ENCODE measurements at places on chromosomes 11 and 22. TPM values are rescaled to one million over a fixed set of nuclear protein-coding genes. Genes with fewer than 3 reads are reported as not detected.

The ELFN2 gene
- 0.06 TPM for total RNA-seq

The DDTL gene
- total RNA-seq: 0.25 TPM

The MPPED2 gene
- not detected for total RNA-seq

The RBFOX2 gene
- total RNA-seq: 143 TPM

The DMC1 gene
- 1.5 TPM for total RNA-seq

The CARD16 gene
- total RNA-seq: 83.1 TPM

The KRTAP5-9 gene
- total RNA-seq: not detected

The RNH1 gene
- 271 TPM for total RNA-seq

The SAMM50 gene
- 28.5 TPM for total RNA-seq

The CEP126 gene
- 0.38 TPM for total RNA-seq

The RAB39A gene
- total RNA-seq: not detected

The NTM gene
- total RNA-seq: 0.06 TPM

The DESI1 gene
- total RNA-seq: 18.9 TPM

The IGSF9B gene
- not detected for total RNA-seq

The SIPA1 gene
- 33.8 TPM for total RNA-seq

The SOX10 gene
- not detected for total RNA-seq

The PHOX2A gene
- not detected for total RNA-seq

The C11orf87 gene
- total RNA-seq: not detected

The KCNK4 gene
- not detected for total RNA-seq

The DKK3 gene
- total RNA-seq: 408 TPM

The LRP4 gene
- total RNA-seq: 0.88 TPM

The MMP11 gene
- 8.6 TPM for total RNA-seq

The TEAD1 gene
- total RNA-seq: 42.6 TPM

The TRIM48 gene
- not detected for total RNA-seq

The SLC22A12 gene
- total RNA-seq: not detected

The MIAT gene
- total RNA-seq: 0.16 TPM

The ZNF202 gene
- 10.7 TPM for total RNA-seq

The ASCC2 gene
- total RNA-seq: 18.1 TPM

The HTR3B gene
- total RNA-seq: not detected

The RAB3IL1 gene
- 2.8 TPM for total RNA-seq

The PDXP gene
- 4.9 TPM for total RNA-seq

The OR5AR1 gene
- not detected for total RNA-seq

Data from bladder microvascular endothelial cell (primary cell).